ENCODE measurements at places on chromosomes 7 and 10.

DNA sequence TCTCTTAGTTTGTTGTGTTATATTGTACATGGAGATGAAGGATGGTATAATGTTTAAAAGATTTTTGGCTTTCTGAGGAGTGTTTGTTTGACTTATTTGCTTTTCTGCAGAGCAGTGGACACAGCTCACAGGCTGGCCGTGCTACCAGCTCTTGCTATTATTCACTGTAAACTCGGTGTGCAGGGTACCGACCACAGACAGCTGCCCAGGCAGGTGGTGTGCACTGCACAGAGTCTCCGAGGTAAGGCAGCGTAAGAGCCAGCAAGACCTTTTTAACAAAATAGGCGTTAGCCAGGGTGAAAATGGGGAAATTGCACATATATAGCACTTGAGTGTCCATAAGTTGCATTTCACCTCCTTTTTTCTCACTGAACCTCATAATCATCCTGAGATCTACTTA is 438.0 kb downstream of the CNTNAP2 start:
- no peak for DNase-seq

GRCh38 chr10:88763441-88763840 is 3.6 kb downstream of the LIPN start:
- no peak for DNase-seq

DNA sequence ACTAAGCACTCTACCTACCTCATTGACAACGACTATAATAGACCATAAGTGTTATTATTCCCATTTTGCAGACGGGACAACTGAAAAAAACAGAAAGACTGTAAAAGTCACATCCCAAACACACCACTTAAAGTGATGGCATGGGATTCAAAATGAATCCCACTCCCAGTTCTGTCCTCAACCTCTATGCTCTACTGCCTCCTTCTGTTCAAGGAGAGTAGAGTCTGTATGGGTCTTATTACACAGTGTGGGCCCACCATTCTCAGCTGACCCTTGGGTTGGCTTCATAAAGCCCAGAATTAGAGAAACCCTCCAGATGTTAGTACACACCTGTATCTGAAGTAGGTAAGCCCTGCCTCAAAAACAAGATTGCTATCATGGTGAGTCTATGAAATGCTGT is 102.2 kb downstream of the GRM8 start:
- DNase-seq = no peak

GRCh38 chr10:75696536-75696935 is 265.1 kb downstream of the LRMDA start:
- no peak for DNase-seq

All from NCI-H2029 treated with DMSO at 0.1 percent for 48 hours (cell line).